ENCODE measurements at places on chromosomes 11 and 22.

DNA sequence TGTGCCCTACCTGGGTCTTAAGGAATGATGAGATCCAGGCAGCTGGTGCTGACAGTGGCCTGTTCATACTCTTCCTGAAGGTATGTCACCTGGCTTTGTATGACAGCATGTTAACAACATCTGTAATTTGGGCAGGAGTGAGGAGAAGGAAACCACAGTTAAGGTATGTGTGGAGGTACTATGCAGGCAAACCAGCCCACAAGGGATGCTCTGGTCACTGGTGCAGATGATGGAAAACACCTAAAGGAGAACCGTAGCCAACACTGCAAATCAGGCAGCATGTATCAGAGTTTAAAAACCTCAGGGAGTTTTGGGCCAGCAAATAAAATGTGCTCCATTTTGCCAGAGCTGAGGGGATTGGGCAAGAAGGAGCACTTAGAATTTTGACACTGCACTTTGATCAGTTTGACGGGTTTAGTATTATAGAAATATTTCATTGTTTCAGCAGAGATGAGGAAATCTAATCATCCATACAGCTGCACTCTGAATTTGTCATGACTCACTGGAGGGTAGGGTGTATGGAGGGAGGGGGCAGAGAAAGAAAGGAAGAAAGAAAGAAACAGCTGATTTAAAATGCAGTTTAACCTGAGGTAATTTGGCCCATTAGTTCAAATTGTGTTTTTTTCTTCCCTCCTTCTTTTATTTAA, 260.9 kb downstream of the KIRREL3 start:
- no peak for DNase-seq

DNA sequence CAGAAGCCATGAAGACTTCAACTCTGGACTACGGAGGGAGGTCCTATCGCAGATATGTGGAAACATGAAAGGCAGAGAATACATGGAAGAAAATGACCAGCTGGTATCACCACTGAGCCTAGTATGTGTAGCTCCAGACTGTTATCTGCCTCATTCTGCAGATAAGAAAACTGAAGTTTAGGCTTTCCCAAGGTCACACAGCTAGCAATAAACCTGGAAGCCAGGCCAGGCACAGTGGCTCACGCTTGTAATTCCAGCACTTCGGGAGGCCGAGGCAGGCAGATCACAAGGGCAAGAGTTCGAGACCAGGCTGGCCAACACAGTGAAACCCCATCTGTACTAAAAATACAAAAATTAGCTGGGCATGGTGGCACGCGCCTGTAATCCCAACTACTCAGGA, 15.6 kb upstream of the VWCE start:
- no peak for DNase-seq

DNA sequence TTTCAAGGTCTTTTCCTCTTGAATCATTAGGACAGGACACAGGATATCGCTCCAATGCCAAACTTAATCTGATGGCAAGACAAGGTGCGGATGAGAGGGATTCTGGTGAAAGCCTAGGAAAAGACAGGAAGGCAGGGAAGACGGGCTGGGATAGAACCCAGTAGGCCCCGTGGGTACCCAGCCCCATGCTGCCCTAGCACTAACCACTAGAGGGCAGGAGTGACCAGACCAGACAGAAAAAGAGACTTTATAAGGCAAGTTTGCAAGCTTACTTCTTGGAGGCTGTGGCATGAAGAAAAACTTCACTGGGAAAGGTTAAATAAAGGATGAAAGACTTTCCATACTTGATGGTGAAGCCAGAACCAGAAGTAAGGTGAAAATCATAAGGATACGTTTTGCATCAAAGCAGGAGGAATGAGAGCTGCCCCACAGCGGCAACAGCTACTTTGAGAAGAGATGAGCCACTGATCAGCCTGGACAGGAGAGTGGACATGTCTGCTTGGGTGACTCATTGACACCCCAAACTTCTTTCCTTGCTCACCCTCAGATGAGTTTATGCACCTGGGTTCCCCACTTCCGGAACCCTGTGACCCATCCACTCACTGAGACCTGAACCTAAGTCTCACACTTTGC, 39.8 kb downstream of the SYN3 start:
- DNase-seq: peak; percentile 55

- no peak for DNase-seq
These were observed 88.4 kb upstream of the CD44 start for GRCh38 chr11:35050541-35050995.

DNA sequence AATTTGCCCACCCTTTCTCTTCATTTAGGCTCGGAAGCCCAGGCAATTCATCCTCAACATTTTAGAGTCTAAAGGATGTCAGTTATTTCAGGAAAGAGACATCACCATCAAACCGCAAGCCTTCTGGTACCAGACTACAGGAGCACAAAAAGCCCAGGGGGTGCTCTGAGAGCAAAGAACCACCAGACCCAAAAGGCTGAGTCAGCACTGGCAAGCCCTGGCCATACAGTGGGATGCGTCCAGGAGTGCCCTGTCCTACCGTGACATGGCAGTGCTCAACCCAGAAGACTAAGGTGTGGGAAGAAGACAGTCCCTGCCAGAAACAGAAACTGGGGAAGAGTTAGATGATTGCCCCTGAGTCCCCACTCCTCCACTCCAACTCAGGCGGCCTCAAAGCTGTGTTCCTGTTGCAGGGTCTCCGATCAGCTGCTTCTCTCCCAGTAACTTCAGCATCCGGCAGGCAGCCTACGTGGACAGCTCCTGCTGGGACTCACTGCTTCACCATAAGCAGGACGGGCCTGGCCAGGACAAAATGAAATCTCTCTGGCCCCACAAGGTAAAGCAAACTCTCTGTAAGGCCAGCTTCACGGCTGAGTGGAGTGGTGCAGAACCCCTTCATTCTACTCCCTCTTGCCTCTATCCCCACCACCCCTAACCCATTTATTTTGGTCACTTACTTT, 1.5 kb downstream of the PANX3 start:
- no peak for DNase-seq

DNA sequence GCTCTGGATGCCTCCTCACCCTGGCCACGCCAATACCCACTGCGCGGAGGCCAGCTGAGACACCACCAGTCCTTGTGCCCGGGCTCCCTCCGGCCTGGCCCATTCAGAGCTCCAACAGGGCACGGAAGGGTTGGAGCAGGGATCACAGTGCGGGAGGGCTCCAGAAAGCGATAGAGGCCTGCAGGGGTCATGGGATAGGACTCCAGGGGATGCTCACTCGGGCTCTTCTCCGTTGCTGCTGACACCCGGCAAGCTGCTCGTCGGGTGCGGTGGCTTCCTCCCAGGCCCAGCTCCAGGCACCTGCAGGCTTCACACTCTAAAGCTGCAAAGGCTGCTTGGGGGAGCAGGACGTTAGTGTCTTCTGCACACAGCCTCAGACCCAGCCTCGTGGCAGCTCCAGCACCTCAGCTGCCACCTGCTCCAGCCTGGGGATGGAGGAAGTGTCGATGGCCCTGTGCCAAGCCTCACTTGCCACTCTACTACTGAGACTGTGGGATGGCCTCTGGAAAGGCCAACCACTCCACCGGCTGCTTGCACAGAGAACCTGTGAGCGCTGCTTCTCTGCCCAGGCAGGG, 10.6 kb downstream of the WNT7B start:
- DNase-seq: no peak

DNA sequence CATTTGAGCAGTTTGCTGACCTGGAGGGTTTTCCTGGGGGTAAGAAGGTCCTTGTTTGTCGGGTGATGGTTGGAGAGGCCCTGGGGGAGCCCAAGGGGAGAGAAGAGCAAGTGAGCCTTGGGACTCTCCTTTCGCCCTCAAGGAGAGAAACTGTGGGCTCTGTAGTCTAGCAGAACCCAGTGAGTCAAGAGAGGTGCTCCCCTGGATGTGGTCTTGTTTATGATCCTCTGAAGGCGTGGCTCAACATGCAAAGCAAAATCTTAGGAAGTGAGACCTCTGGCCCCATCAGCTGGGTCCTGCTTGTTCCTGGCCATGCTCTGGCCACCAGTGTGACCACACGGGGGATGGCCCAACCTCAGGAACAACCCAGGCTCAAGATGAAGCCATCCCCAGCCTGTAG, 66.5 kb upstream of the ALX4 start:
- DNase-seq: no peak

- no peak for DNase-seq
These were observed 483.6 kb downstream of the MN1 start for GRCh38 chr22:27317971-27318428.

DNA sequence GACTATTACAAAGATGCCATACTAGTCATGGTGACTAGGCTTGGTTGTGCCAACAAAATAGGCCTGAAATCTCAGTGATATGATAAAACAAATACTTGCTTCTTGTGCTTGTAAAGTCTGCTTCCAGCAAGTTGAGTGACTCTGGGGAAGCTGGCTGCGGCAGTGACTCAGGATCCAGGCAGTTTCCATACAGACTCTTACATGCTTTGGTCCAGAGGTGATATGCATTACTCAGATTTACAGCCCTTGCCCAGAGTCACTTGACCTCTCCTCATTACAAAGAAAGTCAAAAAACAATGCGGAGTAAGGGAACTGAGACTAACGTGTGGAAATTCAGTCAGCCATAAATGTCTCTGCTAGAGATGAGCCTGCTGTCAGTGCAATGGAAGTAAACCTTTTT, 387.5 kb downstream of the KCNA4 start:
- DNase-seq: no peak

DNA sequence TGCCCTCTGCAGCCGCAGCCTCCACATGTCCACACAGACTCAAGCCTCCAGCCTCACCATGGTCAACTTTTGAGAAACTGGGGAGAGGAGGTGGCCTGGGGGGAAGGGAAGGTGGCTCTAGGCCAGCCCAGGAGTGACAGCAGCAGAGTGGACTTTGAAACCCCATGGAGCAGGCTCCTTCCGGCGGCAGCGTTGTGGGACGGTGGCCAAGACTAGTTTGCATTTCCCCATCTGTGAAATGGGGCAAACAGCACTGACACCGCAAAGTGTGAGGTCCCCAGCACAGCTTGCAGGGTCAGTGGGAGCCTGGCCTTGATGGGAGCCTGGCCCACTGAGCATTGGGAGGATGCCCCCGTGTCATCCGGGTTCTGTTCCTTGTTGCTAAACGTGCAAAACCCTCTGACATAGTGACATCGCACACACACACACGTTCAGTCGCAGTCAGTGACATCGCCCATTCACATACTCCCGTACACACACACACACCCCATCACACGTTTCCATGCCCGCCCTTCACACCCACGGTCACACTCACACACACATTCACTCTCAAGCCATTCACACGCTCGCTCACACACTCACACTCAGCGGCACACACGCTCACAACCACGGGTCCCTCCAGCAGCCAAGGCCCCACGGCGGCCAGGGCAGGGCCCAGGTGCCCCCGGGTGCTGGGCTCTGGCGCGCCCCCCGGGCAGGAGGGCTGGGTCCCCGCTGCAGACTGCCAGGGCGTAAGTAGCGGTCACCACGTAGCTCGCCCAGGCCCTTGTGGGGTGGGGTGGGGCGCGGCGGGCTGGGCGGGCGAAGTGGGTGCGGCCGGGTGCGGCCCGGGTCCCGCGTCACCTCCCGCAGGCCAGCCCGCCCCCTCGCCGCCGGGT, 585 bp downstream of the CYB5R3 start:
- DNase-seq: peak; percentile 38

DNA sequence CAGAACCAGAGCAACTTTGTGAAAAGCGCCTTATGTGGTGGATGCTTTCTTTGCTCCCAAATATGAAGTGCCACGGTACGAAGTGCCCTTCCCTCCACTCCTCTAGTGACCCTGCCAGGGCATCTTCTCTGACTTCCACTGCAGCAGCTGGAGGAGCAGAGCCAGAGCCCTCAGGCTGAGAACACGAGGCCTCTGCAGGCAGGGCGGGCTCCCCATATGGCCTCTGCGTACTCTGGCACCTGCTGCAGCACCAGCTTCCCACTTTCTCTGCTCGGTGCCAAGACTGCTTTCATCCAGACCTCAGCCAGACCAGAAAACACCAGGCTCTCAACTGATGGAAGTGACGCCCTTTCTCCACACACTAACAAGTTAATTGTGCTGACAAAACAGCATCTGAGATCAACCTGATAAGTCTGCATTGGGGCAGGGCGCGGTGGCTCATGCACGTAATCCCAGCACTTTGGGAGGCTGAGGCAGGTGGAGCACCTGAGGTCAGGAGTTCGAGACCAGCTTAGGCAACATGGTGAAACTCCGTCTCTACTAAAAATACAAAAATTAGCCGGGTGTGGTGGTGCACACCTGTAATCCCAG, 12.8 kb downstream of the UFD1 start:
- no peak for DNase-seq

DNA sequence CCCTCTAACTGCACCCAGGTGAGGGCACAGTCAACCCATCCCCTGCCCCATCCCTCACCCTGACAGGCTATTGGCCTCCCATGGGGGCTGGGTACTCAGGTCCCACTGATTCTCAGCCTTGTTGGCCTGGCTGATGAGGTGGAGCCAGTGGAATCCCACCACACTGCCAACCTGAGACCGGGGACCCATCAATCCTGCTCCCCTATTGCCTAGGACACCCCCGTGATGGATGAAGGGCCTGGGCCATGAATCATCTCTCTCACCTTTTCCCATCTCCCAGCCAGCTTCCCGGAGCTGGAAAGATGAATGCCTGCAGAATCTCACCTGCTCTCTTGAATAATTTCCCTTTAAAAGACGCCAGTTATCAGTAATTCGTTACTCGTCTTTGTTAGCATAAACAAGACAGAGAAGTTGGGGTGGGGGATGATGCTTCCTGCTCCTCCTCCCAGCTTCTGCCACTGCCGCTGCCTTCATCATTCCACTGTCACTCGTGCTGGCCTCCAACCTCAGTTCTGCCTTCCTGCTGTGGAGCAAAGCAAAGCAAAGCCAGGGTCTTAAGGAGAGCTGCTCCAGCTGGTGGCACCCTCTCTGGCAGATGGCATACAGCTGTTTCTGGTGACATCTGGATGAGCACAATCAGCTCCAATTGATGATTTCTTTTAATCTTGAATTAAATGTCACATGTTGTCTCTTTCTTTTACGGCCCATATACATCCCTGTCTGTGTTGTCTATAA, 204.0 kb upstream of the NECTIN1 start:
- DNase-seq: no peak

DNA sequence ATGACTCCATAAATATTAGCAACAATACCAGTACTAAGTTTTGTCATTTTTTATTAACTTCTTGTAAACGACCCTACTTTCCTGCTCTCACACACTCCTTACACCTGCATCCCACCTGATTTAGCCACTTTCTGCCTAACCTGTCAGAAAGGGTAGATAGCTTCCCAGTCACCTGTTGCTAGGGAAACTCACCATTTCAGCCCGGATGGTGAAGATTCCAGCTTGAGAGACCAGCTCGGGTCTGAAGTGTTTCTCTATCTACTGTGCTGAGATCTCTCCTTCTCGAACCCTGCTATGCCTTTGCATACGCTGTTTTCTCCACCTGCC, at the start of gene PARVG:
Gene PARVG, plus strand, starts transcription at position 220 of the 327 bp plus-strand sequence. CDS start 2,405 bp downstream, outside the sequence.
- peak; percentile 26 for DNase-seq

All from activated naive CD8-positive, alpha-beta T cell treated with anti-CD3 and anti-CD28 coated beads, Interleukin-2, amount 50 U/mL, for 24 hours (primary cell).